ENCODE measurements at places on chromosomes 12 and 14.

DNA sequence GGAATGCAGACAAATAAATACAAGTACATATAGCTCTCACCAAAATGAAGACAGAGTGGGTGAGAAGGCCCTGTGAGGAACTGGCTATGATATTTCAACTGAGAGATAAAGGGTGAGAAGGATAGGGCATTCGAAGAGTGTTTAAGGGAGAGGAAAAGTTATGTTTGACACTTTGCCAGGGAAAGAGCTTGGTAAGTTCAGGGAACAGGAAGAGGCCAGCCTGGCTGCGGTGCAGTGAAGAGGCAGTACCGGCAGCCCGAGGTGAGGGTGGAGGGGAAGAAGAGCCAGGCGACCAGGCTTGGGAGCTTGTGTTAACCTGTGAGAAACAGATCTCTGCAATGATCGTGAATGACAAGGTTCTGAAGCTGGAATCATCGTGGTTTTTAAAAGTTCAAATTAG is 84.7 kb upstream of the RFX4 start:
- DNase-seq, result no peak

- DNase-seq, result no peak
Measured at GRCh38 chr14:53531730-53532129, 378.6 kb upstream of the DDHD1 start.

GRCh38 chr14:32102152-32102787 is 25.2 kb downstream of the ARHGAP5 start:
- DNase-seq, result no peak

DNA sequence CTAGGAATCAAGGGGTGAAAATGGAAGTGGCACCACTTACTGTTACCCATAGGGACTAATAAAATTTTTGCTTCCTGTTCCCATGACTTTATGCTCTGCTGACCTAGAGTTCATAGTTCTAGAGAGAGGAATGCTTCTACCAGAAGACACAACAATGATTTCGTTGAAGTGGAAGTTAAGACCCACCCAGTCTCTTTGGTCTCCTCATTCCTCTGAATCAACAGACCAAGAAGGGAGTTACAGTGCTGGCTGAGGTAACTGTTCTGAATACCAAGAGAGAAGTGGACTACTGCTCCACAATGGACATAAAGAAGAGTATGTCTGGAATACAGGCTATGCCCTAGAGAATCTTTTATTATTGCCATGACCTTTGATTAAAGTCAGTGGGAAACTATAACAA is 23.5 kb upstream of the DYRK2 start:
- no peak for DNase-seq

DNA sequence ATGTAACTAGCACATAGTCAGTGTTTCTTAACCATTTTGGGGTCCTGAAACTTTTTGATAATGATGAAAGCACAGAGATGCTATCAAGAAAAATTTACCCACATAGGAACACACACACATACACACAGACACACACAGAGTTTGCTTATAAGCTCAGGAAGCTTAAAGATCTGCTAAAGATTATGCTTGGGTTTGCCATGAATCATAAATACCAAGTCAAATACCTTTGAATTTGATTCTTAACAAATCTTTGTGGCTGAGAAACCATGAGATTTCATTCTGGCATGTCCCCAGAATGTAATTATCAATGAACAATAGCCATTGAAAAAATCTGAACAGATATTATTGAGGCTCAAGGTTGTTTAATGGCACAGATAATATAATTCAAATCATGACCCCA is 89.2 kb downstream of the NTS start:
- DNase-seq, result no peak

DNA sequence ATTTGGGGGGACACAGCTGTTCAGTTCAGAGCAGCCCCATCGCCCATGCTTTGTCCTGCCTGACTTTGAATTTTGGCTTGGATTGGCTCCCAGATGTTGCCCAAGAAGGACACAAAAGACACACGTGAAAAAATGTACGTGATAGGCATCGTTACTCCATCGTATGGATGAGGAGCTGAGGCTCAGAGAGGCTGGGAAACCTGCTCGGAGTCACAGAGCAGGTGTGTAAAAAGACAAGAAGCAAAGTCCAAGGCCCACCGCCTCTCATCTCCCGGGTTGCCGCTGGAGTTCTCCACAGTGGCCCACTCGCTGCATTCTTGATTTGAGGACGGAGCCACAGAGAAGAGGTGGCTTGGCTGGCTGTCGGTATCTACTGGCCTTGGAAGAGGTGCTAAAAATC is 41.0 kb upstream of the BEGAIN start:
- DNase-seq, result peak; percentile 12

GRCh38 chr12:26514364-26514763 is 318.6 kb downstream of the ITPR2 start:
- no peak for DNase-seq

GRCh38 chr14:79098324-79098723 is 928.2 kb downstream of the NRXN3 start:
- no peak for DNase-seq

GRCh38 chr12:131834798-131835615 is 6.8 kb downstream of the MMP17 start:
- DNase-seq, result no peak

DNA sequence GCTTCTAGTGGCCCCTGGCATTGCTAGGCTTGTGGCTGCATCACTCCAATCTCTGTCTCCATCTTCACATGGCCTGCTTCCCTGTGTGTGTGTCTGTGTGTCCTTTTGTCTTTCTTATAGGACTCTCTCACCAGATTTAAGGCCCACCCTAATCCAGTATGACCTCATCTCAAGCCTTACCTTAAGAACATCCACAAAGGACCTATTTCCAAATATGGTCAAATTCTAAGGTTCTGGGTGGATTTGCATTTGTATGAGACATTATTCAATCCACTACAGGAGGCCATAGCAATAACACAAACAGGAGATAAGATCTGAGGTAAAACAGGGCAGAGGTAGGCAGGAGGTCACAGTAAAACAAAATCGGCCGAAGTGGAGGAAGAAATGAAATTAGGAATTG is 375.9 kb downstream of the BTG1 start:
- no peak for DNase-seq

GRCh38 chr12:123991372-123991951 is 18.4 kb downstream of the ZNF664 start:
- DNase-seq, result no peak

- DNase-seq, result no peak
Measured at GRCh38 chr12:57250956-57251355, at the start of gene STAC3. TSS of gene STAC3 (minus strand) at chr12:57251187. CDS start at chr12:57249636, 1,551 bp downstream.

Data from mucosa of descending colon (tissue), 3 donors.